ENCODE measurements at places on chromosomes 5 and 9. TPM values are rescaled to one million over a fixed set of nuclear protein-coding genes. Genes with fewer than 3 reads are reported as not detected.

CCNJL gene
- polyA plus RNA-seq: 1.7 TPM

MAP3K1 gene
- polyA plus RNA-seq: 4.9 TPM

CCL28 gene
- polyA plus RNA-seq: 2.1 TPM

HAVCR2 gene
- 6.2 TPM for polyA plus RNA-seq

FRMPD1 gene
- polyA plus RNA-seq: 0.20 TPM

SWI5 gene
- polyA plus RNA-seq: 30.1 TPM

HAPLN1 gene
- not detected for polyA plus RNA-seq

MINAR2 gene
- not detected for polyA plus RNA-seq

CHSY3 gene
- polyA plus RNA-seq: 0.20 TPM

CDKN2AIPNL gene
- 31.1 TPM for polyA plus RNA-seq

SH2D3C gene
- 19.1 TPM for polyA plus RNA-seq

SPINK13 gene
- polyA plus RNA-seq: 5.7 TPM

RAPGEF1 gene
- polyA plus RNA-seq: 26.9 TPM

PCDHGB3 gene
- polyA plus RNA-seq: 0.70 TPM

ITGA2 gene
- polyA plus RNA-seq: 1.8 TPM

MAST4 gene
- 12.3 TPM for polyA plus RNA-seq

CAPSL gene
- not detected for polyA plus RNA-seq

MUSK gene
- polyA plus RNA-seq: 0.04 TPM

RNF130 gene
- 58.8 TPM for polyA plus RNA-seq

CDHR2 gene
- 0.08 TPM for polyA plus RNA-seq

TMEM8B gene
- polyA plus RNA-seq: 13.3 TPM

BTNL8 gene
- 0.07 TPM for polyA plus RNA-seq

FOXI1 gene
- not detected for polyA plus RNA-seq

CCNO gene
- polyA plus RNA-seq: not detected

CCL27 gene
- polyA plus RNA-seq: 0.10 TPM

HSD17B3 gene
- not detected for polyA plus RNA-seq

TIMD4 gene
- 0.10 TPM for polyA plus RNA-seq

DCP2 gene
- polyA plus RNA-seq: 7.2 TPM
